Muscle of arm (tissue), 14 donors: ENCODE measurements at places on chromosomes 4 and X. TPM values are rescaled to one million over a fixed set of nuclear protein-coding genes. Genes with fewer than 3 reads are reported as not detected.

The GPRIN3 gene
- 3.6 TPM for polyA plus RNA-seq

- no peak for DNase-seq
Measured at GRCh38 chrX:111133389-111133788, 37.4 kb downstream of the PAK3 start.

DNA sequence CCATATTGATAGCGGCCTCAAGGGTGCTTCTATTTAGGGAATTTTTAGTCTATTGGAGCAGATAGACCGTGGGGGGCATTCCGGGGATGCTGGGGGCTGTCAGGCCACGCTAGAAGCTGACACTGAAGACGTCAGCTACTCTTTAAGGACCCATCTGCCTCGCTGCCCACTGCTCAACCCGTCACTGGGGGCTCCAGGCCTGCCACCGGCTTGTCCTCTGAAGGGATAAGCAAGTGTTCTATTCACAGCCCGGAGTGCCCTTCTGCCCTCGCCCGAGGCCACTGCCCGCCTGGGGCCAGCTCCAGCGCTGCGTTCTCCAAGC, 679 bp upstream of the MSL3 start:
- DNase-seq: no peak

DNA sequence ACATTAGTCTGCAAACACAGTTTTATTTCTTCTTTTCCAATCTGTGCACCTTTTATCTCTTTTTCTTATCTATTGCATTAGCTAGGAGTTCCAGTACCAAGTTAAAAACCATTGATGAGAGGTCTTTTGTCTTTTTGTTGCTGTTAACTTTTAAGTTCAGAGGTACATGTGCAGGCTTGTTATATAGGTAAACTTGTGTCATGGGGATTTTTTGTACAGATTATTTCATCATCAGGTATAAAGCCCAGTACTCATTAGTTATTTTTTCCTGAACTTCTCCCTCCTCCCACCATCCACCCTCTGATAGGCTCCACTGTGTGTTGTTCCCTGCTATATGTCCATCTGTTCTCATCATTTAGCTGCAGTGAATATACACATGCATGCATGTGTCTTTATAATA, 349.9 kb downstream of the PDHA2 start:
- DNase-seq: no peak

The METTL14 gene
- polyA plus RNA-seq: 16.8 TPM

DNA sequence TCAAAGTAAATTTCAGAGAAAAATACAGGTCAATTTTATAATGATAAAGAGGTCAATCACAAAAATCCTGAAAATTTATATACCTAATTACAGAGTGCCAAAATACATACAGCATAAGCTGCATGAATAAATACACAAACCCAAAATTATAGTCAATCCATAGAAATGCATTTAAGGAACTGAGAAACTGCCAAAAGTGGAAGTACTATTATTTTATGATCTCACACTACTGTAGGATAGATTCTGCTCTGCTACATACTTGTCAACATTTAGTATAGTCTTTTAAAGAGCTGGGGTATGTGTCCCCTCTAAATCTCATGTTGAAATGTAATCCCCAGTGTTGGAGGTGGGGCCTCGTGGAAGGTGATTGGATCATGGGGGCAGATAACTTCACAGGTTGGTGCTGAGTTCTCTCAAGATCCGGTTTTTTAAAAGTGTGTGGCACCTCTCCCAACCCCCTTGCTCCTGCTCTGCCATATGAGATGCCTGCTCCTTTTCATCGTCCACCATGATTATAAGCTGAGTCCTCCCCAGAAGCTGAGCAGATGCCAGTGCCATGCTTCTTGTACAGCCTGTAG, 31.8 kb downstream of the CHIC2 start:
- no peak for DNase-seq

GRCh38 chrX:128078545-128078944, 26.3 kb upstream of the ACTRT1 start:
- DNase-seq: no peak

DNA sequence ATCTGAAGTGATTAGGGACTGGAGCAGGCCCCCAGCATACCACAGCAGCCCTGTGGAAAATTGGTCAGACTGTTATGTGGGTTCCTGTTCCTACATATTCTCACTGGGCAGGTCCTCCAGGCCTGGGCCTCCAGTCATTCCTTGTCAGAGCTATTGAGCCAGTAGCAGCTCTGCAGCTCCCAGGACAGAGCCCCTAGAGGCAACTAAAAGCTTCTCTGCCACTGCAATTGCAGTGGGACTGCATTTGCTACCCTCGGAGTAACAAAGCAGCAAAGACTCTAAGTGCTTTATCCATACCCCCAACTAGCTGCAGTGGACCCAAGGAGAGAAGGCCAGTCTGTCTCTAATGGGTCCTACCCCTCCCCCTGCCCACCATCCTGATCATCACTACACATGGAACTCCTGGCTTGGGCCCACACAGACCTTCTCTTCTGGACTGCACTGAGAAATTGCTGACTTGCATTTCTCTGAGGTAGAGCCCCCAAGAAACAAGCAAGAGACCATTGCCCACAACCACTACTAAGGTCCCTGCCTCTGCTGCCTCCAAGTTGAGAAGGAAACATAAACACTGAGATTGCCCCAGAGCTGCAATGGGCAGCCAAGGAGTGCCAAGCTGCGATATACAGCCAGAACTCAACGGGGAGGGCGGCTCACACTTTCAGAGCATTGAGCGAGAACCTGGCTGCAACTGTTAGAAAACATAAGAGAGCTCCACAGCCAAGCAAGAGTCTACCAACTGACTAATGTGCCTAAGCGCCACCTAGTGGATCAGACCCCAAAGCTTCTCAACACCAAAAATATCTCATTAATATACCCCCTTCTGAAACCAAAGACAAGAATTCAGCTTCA, 738.7 kb upstream of the NDST4 start:
- DNase-seq: no peak

- DNase-seq: peak; percentile 27
Measured at GRCh38 chr4:111854494-111855087, 290.7 kb upstream of the FAM241A start.

DNA sequence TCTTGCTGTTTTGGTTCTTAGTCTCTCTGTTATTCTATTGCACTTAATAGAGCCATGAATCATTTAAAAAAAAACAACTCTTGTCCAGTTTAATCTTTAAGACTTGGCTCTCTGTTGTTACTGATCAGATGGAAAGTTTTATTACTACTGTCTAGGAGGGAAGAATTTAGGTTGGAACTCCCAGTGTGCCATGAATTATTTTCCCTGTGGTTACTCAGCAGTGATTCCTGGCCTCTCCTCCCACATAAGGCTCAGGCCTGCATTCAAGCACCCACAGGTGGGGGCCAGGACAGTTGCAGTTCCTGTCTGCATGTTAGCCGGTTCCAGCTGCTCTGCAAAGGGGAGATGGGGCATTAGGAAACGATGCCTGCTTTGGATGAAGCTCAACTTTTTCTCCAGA, 29.8 kb upstream of the ESX1 start:
- DNase-seq: no peak

The GNPDA2 gene
- 18.0 TPM for polyA plus RNA-seq

The ARSD gene
- polyA plus RNA-seq: 9.3 TPM

The GASK1B gene
- 72.5 TPM for polyA plus RNA-seq

DNA sequence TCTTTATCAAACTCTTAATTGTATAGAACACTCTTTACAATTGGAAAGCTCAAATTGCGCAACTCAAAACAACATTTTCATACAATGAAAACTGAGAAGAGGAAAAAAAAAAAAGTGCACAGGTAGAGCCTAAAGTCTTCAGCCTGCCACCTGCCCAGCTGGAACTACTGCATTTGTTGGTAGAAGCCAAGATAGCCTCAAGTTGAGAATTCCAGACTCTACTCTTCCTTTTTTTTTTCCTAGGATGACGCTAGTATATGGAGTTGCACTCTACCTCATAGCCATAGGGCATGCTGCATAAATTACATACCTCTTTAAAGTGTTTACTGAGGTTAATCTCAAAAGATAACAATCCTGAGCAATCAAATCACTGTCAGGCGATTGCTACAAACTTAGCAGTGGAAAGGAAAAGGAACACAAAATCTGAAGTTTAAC, 13.6 kb downstream of the ABCG2 start:
- DNase-seq: no peak

DNA sequence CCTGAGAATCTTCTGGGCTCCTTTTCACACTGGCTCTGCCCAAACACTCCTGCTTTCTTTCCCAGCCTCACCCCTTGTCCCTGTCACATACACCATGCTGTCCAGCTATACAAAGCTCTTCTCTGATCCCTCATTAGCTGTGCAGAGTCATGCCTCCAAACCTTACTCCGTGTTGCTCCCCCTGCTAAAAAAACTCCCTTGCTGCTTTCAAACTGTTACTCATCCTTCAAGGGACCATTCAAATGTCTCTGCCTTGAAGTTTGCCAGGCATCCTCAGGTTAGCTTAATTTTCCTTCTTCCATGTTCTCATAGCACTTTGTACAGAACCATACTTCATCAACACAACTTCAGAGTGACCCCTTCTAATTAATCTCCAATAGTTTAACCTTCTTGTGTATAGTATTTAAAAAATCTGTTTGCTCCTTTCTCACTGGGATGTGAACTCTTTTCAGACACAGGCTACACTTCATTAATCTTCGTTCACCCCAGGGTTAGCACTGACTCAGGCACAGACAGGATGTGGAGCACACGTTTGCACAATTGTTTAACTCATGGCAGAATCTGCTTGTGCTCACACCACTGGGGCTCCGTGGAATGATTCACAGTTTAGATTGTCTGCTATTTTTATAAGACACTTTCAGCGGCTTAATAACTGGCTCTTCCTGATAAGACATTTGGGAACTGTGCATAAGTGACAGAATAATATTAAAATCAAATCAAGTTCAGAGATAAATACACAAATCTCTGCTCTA, 21.4 kb upstream of the SEL1L3 start:
- no peak for DNase-seq

- DNase-seq: no peak
Measured at GRCh38 chrX:38515291-38515690, 46.1 kb upstream of the TSPAN7 start.

The PDE5A gene
- 27.0 TPM for polyA plus RNA-seq

DNA sequence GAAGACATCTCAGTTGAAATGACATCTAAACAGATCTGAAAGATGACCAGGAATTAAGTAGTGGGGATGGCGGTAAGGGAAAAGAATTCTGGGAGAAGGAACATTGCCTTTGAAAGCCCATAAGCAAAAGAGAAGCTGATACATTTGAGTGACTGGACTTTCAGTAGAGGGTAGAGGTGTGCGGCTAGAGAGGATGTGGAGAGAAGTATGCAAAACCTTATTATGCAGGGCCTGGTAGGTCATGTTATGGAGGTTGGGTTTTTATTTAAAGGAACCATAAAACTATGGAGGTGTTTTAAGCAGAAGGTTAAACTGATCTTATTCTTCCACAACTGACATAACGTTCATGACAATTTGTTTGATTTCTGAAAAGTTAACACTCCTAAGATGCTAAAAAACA, 36.3 kb downstream of the RPS6KA3 start:
- no peak for DNase-seq

- no peak for DNase-seq
Measured at GRCh38 chr4:187615972-187616371, 379.6 kb upstream of the ZFP42 start.

DNA sequence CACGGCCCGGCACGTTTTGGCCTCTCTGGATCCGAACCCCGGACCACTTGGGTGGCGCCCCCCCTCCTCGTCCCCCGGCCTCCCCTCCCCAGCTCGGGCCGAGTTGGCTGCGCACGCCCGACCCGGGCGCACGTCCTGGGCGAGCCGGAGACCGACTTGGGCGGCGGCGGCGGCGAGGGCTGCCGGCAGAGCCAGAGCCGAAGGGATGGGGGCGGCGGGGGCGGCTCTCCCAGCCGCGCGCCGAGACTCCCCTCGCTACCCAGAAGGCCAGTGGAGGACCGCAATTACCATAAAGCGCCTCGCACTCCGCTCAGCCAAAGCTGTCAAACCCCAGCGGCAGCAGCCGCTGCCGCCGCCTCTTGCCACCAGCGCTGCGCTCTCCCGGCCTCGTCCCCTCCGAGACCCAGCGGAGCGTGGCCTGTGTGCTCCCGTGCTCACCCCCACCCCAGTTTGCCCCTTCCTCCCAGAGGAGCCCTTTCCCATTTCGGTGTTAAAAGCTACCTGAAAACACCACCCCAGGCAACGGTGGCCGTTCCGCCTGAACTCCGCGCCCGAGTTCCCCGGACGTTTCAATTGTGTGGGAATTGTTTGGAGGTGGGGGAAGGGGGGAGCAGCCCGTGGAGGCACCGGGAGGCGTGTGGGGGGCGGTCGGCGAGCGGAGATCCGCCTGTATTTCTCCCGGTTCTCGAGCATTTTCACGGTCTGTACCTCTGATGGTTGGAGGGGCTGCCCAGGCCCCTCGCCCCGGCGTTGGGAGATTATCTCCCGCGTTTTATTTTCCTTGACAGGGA, 701 bp upstream of the BCOR start:
- DNase-seq: no peak

The TEC gene
- 0.60 TPM for polyA plus RNA-seq

GRCh38 chr4:30839583-30840520, 119.7 kb downstream of the PCDH7 start:
- no peak for DNase-seq

DNA sequence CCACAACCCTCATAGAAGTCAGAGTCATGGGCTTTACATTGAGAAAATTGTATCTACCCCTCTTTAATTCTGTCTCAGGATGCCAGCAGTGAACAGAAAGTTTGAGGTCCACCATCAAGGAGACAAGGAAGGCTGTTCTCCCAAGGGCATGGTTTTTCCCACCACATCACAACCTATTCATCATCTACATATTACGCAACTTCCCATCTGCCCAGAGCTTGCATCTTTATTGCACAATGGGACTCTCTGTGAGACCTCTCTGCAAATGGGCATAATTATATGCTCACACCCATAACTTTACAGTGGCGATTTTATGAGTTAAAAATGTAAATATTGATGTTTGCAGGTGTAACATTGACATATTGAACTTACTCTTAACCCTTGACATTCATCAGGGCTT, 38.9 kb downstream of the PAGE2 start:
- DNase-seq: no peak

The SPACA5B gene
- not detected for polyA plus RNA-seq

The C1QTNF7 gene
- 3.4 TPM for polyA plus RNA-seq

The CXCR3 gene
- not detected for polyA plus RNA-seq

- DNase-seq: no peak
Measured at GRCh38 chr4:76723373-76723772, 174.6 kb downstream of the SOWAHB start.

GRCh38 chr4:176436293-176436973, 116.7 kb downstream of the SPCS3 start:
- no peak for DNase-seq

GRCh38 chr4:68272860-68273259, 27.4 kb upstream of the TMPRSS11B start:
- DNase-seq: no peak

DNA sequence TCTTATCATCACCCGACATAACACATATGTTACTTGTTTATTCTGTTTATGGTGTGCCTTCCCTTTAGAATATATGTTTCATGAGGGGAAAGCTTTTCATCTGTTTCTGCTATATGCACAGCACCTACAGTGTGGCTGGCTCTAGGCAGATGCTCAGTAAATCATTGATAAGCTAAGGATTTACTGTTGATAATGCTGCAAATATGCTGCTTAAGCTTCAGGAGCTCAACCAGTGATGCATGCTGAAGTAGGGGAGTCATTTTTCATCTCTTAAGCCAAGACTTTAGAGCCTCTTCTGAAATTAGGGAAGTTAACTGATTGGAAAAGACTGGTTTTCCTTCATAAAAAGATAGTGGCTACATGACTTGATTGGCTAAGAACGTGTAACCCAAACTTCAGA, 16.4 kb downstream of the FAT4 start:
- DNase-seq: no peak
